ENCODE measurements at places on chromosomes 11 and 22. TPM values are rescaled to one million over a fixed set of nuclear protein-coding genes. Genes with fewer than 3 reads are reported as not detected.

The OR51B5 gene
- total RNA-seq, result not detected

The MRPL40 gene
- 34.1 TPM for total RNA-seq

The CBX7 gene
- total RNA-seq, result 20.3 TPM

The RFPL3 gene
- total RNA-seq, result not detected

The SYCE3 gene
- 3.8 TPM for total RNA-seq

The SCN3B gene
- not detected for total RNA-seq

The KCTD14 gene
- 0.14 TPM for total RNA-seq

The MPEG1 gene
- not detected for total RNA-seq

The TMEM121B gene
- total RNA-seq, result 0.19 TPM

The IGSF22 gene
- total RNA-seq, result 0.28 TPM

The CLDN5 gene
- not detected for total RNA-seq

The CRYBB3 gene
- total RNA-seq, result not detected

The ADAMTS15 gene
- not detected for total RNA-seq

The RAB39A gene
- total RNA-seq, result 0.16 TPM

The B4GALNT4 gene
- 3.8 TPM for total RNA-seq

The IL17REL gene
- total RNA-seq, result 0.16 TPM

The DEFB131B gene
- not detected for total RNA-seq
